ENCODE measurements at places on chromosomes 5 and 9.

GRCh38 chr9:33116860-33117259, 40.4 kb upstream of the SMU1 start:
- DNase-seq = no peak

DNA sequence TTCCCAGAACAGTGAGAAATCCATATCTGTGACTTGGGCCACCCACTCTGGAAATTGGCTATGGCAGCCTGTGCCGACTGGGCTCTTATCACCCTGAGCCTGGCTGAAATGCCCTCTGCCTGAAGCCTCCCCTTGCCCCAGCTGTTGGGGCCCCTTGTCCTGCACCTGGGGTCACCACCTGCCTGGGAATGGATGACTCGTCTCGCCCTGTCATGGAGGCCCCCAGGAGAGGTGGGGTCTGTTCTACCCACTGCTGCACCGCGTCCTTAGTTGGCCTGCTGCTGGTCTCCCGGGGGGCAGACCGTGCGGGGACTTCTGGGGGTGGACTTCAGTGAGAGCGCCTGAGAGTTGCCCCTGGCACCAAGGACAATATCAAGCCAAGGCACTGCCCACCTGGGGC, 46.6 kb upstream of the COL5A1 start:
- DNase-seq = no peak

DNA sequence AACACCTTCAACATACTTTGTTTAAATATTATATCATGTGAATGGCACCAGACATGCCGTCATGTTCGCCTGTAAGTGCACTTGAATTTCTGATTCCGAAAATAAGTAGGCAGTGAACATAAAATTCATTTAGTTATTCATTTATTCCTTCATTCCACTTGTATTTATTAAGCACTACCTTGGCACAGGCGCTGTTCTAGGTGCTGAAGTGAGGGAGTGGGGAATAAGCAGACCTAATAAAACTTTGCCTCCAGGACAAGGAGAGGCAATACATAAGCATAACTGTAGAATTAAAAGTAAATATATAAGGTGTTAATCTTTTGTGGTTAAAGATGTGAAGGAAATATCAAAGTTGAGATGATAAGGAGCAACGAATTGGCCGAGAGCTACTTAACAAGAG, 297.4 kb downstream of the TENT4A start:
- no peak for DNase-seq

DNA sequence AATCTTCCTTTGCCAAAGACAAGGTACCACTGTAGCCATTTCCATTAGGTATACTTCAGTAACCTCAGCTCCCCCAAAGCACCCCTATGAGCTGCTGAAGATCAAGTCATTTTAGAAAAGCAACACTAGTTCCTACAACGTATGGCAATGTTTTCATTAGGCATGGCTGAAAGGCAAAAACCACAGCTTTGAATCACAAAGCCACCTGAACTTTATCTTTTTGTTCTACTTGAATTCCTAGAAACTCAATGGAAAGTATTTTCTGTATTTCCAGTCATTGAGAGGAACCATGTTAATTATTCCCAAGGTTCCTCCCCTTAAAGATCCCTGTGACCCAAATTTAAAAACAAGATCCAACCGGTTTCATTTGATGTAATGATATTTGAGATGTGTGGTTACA, 152.1 kb downstream of the EFNA5 start:
- no peak for DNase-seq

- DNase-seq = peak; percentile 86
These were observed 43.1 kb downstream of the LHX2 start for GRCh38 chr9:124054582-124055227.

DNA sequence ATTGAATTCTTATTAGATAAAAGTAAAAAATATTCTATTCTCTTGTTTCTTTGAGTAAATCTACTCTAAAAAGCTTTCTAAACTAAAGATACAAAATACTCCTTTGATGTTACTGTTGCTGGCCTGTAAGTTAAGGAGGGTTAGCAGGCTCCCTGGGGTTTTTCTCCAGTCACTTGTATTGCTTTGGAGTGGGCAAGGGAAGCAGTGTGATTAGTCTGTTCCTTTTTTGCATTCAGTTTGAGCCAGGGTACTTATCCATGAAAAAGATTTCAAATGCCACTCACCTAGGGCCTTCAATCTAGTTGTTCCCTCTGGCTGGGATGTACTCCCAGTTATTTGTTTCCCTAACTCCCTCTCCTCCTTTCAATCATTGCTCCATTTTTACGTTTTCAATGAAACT, 256.2 kb upstream of the SMC2 start:
- no peak for DNase-seq
